NCI-H446 treated with DMSO at 0.1 percent for 48 hours (cell line): ENCODE measurements at places on chromosomes 2 and 18.
A peak's percentile ranks its signal among the peaks of the same experiment; 100 is the strongest.

DNA sequence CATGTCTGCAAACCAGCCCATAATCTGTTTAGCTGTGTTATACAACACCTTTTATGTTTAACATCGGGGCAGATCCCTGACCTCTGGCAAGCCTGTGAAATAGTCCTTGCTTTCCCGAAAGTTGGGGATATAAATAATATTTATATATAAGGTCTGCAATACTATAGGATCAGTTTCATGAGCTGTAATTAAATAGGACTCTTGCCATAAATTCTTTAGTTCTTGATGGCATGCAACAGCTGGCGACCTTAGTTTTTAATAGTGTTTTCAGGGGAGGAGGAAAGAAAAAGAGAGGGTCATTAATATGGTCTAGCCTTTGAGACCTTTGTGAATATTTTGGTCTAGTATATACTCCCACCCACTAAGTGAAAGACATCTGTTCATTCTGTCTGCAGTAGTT lies 166.5 kb downstream of the MTX2 start:
- DNase-seq, result no peak

- DNase-seq, result no peak
Measured at GRCh38 chr2:102618452-102619413, 620 bp upstream of the SLC9A2 start.

- no peak for DNase-seq
Measured at GRCh38 chr18:41973983-41974382, 18.9 kb downstream of the PIK3C3 start.

DNA sequence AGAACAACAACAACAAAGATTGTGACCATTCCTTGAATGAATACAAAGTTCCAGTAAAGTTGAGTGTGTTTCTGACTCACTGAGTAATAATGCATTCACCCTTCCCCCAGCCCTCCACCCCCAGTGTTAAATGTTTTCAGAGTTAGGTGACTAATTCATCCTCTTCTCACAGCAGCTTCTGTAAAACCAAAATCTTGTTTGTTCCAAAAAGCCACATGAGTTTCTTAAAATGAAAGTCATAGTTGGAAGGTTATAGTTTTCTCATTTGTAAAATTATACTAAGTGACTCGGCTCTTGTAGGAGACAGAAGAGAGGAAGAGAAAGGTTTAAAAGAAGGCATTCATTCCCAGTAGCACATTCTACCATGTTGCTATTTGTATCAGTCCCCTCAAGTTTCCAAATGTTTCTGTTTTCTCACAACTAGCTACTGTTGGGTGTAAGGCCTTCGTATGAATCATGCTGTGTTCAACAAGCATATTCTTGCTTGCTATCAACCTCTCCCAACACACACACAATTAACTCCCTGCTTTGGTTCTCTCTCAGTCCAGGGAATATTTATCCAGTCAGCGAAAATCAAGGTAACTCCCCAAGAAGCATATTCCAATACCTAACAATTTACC lies 75.3 kb downstream of the MBD2 start:
- no peak for DNase-seq

GRCh38 chr2:145874466-145874865 lies 1354.5 kb upstream of the ZEB2 start:
- DNase-seq, result peak; percentile 70

DNA sequence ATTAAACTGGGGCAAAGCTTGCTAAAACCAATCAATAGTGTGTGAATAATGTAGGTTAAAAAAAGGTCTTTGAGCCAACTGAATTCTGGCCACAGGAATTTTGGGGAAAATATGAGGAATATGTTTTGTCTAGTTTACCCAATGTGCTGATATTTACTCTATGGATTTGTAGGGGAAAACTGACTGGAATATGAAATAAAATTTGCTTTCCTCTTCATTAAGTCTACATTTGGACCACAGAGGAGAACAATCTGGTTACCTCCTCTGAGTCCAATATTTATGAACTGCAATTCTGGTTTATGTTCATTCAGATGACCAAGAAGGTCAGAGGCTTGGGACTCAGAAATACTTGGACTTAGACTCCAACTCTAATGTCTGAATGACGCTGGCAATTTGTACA lies 1042.2 kb upstream of the CNTNAP5 start:
- DNase-seq, result no peak

DNA sequence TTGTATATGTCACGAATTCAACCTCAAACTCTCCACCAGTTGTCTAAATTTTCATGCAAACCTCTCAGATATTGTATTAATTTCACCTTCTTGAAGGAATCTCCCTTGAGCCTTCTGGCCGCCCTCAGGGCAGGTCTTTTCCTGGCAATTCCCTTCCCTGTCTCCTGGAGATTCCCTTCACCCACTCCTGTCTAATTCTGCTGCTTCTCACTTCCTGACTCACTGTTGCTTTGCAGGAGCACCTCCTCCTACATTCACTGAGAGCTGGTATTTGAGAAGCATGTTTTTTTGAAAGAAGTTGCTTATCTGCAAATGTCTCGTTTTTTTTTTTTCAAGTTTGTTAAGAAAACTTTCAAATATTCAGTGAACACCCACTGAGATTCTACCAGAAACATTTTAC lies 79.9 kb upstream of the OTOS start:
- no peak for DNase-seq

- DNase-seq, result no peak
Measured at GRCh38 chr2:54658564-54659071, 64.8 kb upstream of the EML6 start.

DNA sequence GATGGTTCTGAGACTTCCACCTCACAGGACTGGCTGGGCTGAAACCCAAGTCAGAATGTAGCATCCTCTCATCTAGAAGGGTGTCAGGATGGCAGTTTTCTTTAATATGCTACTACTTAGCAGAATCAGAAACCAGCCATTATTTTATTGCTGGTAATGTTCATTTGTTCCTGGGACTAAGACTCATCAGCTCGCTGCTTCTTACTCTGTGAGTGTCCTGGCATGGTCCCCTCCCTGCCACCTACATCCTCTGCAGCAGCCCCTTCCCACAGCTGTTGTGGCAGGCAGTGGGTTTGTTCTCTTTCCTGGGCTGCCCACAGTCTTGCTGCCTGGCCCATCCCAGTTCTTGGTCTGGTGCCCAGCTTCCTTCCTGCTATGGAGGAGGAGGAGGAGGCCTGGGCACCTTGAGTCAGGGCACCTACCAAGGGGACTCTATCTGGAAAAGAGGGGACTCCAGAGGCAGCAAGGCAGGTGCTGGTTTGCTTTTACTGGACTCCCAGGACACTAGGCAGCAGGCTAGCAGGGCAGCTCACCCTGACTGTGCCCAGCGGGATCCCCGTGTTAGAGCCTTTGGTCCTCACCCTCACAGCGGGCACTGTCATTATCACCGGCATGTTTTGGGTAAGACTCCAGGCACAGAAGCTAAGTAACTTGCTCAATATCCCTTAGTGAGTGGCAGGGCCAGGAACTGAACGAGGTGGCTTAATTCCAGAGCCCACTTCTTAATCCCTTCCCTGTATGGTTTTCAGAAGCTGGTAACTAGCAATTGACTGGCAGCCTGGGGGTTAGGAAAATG lies 62.1 kb downstream of the LRRFIP1 start:
- DNase-seq, result no peak

DNA sequence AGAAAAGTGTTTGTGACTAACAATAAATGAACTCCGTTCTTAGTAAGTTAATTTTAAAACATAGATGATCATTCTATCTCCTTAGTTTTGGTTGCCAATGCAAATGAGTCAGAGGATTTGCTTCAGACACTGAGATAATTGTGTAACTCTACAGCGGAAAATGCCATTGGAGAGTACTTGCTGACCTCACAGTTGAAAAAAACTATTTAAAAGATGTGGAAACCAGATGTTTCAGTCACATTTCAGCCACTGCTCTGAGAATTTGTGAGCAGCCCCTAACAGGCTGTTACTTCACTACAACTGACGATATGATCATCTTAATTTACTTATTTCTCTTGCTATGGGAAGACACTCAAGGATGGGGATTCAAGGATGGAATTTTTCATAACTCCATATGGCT lies at the start of gene TNFAIP6:
TNFAIP6 (plus strand) TSS at position 234 of the 400 bp plus-strand sequence; CDS start at position 309, 75 bp downstream.
- no peak for DNase-seq

DNA sequence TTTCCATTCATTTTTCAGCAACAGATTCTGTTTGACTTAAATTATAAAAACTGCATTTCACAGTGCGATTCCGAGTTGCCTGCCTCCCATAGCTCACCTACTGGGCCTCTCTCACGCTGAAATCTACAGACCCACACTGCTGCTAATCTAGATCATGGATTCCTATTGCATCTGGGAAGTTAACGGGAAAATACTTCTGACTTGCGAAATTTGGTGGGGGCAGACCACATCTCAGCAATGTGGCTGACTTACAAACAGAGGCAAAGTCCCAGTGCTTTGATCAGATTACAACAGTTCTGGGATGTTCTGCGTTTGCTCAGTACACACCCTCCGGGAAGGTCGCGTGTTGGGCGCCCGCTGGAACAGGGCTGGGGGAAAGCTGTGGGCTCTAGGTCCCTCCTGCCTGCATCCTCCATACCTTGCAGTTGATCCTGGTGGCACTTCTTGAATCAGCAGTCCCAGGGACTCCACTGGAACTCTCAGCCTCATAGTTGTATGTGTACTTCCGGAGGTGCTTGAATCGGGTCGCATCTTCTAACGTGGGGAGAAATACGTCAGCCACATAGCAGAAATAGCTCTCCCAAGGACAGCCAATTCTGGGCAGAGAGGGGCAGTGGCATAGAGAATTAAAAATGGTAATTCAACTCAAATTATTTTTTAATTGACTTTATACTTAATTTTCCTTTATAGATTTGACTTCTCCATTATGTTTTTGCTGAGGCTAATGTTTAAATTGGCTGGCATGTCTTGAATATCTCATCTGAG lies 1.7 kb downstream of the APOB start:
- no peak for DNase-seq
